ENCODE measurements at places on chromosomes 1 and 21.

DNA sequence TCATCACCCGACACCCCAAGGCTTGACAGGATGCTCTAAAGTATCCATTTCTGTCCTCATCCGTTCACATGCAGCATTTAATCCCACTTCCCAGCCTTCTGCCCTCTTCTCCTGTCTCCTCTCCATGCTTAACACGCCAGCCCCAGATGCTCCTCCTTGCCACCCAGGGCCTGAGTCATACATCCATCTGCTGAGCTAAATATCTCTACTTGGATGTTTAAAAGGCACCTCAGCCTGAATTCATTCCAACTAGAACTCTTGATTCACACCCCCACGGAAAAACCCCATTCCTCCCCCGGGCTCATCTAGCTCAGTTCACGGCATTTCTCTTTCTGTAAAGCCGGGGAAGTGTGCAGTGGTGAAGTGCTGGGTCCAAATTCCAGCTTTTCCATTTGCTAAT, 27.7 kb downstream of the TEX35 start:
- no peak for DNase-seq

GRCh38 chr1:153631047-153632022, 2.5 kb upstream of the CHTOP start:
- DNase-seq = no peak

DNA sequence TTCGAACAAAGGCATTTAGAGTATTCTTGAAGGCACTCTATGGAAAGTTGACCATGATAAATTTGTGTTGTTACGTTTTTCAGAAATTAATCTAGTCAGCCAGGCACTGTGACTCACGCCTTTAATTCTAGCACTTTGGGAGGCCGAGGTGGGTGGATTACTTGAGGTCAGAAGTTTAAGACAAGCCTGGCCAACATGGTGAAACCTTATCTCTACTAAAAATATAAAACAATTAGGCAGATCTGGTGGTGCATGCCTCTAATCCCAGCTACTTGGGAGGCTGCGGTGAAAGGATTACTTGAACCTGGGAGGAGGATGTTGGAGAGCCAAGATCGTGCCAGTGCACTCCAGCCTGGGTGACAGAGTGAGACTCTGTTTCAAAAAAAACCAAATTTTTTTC, 130.6 kb upstream of the BRINP3 start:
- DNase-seq = no peak

- DNase-seq = no peak
These were observed 1316.8 kb downstream of the NCAM2 start for GRCh38 chr21:22314963-22315362.

DNA sequence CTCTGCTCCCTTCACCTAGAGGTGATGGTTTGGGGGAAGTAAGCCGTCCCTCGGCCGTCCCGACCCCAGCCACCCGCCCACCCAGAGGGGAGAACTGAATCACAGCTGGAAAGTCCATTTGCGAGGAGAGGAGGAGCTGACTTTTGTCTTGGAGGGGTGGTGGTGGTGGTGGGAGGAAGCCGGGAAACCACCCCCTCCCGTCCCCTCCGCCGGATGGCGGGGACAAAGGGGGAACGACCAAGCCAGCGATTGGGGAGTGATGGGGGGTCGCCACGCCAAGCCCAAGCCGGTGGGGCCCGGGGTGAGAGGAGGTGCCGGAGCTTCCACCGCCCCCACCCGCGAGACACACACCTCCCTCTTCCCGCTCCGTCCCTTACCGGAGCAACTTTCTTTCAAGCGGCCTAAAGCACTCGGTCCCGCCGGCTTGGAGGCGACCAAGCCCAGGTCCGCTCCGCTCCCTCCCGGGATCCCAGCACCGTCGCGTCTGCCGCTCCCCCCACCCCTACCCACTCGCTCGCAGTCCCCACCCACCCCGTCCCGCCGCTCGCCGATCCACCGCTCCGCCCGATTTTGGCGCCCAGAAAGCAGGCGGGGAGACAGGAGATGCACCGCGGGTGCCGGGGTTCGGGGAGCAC, 540 bp downstream of the ARHGEF2 start:
- peak; percentile 82 for DNase-seq

DNA sequence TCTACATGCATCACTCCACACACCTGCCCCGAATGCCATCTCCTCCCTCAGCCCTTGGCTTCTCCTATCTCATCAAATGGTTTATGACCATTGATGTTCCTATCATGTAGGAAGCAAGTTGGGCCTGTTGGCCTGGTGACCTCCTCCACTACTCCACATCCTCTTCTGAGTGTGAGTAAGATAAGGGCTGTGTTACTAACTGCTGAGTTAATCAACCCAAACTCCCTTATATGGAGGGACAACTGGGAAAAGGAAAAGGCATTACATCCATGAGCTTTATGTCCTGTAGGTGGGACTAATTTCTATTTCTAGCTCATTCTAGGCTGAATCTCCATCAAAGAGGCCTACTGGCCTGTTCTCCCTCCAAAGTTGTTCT, 57.6 kb downstream of the WLS start:
- no peak for DNase-seq

- DNase-seq = no peak
These were observed 96.9 kb downstream of the GRIK3 start for GRCh38 chr1:36937371-36937770.

Measured in sigmoid colon (tissue), 7 donors.